ENCODE measurements at places on chromosomes 2 and 18. TPM values are rescaled to one million over a fixed set of nuclear protein-coding genes. Genes with fewer than 3 reads are reported as not detected.

Gene SLC19A3
- 4.4 TPM for total RNA-seq

Gene CAPN14
- total RNA-seq, result 0.25 TPM

- DNase-seq, result no peak
- H3K27me3 ChIP-seq, result no peaks in the 10 kb centered on the region
- H3K36me3 ChIP-seq, result no peaks in the 10 kb centered on the region
- no peak overlapping the region for H3K27ac ChIP-seq
- H3K4me3 ChIP-seq, result no peak overlapping the region
- H3K4me1 ChIP-seq, result no peaks in the 10 kb centered on the region
Measured at GRCh38 chr2:73896362-73897239, 3.8 kb downstream of the ACTG2 start.

DNA sequence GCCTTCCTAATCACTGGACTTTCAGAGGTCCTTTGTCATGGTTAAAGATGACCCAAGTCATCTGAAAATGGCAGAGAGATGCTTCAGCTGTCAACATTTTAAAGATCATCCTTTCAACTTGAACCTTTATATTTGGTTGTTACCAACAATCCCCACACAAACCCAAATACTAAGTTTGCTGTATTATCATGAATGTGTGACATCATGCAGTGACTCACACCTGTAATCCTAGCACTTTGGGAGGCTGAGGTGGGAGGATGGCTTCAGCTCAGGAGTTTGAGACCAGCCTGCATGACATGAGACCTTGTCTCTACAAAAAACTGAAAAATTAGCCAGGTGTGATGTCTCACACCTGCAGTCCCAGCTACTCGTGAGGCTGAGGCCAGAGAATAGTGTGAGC is 55.2 kb upstream of the NRP2 start:
- no peaks in the 10 kb centered on the region for H3K36me3 ChIP-seq
- no peak overlapping the region for H3K4me3 ChIP-seq
- DNase-seq, result no peak
- H3K4me1 ChIP-seq, result no peaks in the 10 kb centered on the region

Measured in kidney (tissue), 22 donors.